PC-3 (cell line): ENCODE measurements at places on chromosomes 3 and 15. TPM values are rescaled to one million over a fixed set of nuclear protein-coding genes. Genes with fewer than 3 reads are reported as not detected.

The RYR3 gene
- total RNA-seq, result not detected in 2 replicates

- DNase-seq, result no peak
Measured at GRCh38 chr15:41981371-41982132, 9.2 kb upstream of the EHD4 start.

- DNase-seq, result no peak
Measured at GRCh38 chr3:4570840-4571621, 77.9 kb downstream of the ITPR1 start.

The CLEC3B gene
- total RNA-seq, result 1.8 TPM in 1 of 2 replicates, not detected in the other

GRCh38 chr15:53328341-53328740 is 431.1 kb downstream of the WDR72 start:
- DNase-seq, result no peak

DNA sequence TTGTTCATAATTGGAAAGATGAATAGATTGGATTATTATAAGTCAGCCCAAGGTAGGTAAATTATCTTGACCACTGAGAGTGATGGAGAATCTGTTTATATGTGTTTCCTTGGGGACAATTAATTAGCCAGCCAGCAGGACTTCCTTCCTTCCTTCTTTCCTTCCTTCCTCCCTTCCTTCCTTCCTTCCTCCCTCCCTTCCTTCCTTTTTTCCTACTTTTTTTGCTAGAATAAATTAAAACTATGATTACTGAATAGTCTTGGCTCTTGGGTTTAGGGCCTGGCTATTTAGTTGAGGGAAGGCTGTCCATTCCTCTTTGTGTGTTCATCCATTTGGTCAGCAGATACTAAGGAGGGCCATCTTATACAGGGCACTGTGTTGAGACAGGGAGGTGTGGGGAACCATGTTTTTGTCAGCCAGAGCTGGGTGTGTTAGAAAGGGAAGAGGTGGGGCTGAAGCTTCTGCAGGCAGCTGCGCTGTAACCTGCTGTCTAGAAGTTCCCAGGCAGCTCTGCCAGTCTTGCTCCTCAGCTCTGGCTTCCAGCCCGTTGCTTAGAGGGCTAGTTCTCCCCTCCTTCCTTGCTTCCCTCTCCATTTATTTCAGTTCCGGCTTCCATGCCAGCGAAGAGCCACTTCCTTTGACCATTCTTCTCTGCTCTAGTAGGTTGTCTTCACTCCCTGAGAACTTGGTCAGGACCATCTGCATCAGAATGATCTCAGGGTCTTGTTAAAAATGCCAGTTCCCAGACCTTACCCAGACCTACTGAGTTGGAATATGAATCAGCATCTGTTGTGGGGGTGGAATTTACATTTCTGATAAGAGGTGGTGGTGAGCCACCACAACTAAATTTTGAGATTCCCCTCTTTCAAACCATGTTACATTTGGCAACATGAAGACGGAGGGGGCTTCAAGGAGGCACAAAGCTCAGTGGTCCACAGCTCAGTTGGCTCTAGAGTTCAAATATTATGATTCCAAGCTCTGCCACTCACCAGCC is 113.9 kb downstream of the DGKG start:
- no peak for DNase-seq

The CCR5 gene
- not detected in 2 replicates for total RNA-seq

The DNAH12 gene
- 0.07 TPM in 1 of 2 replicates, not detected in the other for total RNA-seq

The GPR62 gene
- not detected in 2 replicates for total RNA-seq

GRCh38 chr15:99731336-99732123 is 1.7 kb downstream of the LYSMD4 start:
- DNase-seq, result no peak

The POLQ gene
- total RNA-seq, result 9.6 and 22.2 TPM in 2 replicates

- DNase-seq, result no peak
Measured at GRCh38 chr3:87867001-87867400, 191.8 kb downstream of the CGGBP1 start.

- no peak for DNase-seq
Measured at GRCh38 chr3:138195481-138195880, 8.4 kb downstream of the ARMC8 start.

- no peak for DNase-seq
Measured at GRCh38 chr15:27903405-27903804, 195.7 kb downstream of the OCA2 start.
